ENCODE measurements at places on chromosomes 13 and 19.

GRCh38 chr19:27779954-27780353 lies 1433.0 kb downstream of the UQCRFS1 start:
- no peaks in the 10 kb centered on the region for H3K4me1 ChIP-seq
- H3K36me3 ChIP-seq = no peaks in the 10 kb centered on the region
- H3K27me3 ChIP-seq = no peaks in the 10 kb centered on the region
- H3K4me3 ChIP-seq = no peak overlapping the region
- no peak overlapping the region for H3K27ac ChIP-seq

DNA sequence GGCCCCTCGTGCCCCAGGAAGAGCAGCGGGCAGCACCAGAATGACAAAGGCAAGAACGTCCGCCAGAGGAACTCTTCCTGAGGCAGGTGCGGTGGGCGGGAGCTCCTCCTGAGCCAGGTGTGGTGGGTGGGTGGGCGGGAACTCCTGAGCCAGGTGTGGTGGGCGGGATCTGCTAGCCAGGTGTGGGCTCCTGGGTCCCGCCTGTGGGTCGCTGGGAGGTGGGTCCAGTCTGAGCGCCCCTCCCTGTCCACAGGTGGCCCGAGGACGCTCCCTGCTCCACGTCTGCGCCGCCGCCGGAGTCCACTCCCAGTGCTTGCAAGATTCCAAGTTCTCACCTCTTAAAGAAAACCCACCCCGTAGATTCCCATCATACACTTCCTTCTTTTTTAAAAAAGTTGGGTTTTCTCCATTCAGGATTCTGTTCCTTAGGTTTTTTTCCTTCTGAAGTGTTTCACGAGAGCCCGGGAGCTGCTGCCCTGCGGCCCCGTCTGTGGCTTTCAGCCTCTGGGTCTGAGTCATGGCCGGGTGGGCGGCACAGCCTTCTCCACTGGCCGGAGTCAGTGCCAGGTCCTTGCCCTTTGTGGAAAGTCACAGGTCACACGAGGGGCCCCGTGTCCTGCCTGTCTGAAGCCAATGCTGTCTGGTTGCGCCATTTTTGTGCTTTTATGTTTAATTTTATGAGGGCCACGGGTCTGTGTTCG lies 7.0 kb upstream of the HCN2 start:
- DNase-seq = no peak
- peaks cover 4% of the 10 kb centered on the region for H3K4me1 ChIP-seq
- H3K4me3 ChIP-seq = no peak overlapping the region
- H3K36me3 ChIP-seq = peaks cover 14% of the 10 kb centered on the region

- H3K4me3 ChIP-seq = no peak overlapping the region
- no peak for DNase-seq
- peaks cover 6% of the 10 kb centered on the region for H3K4me1 ChIP-seq
- peaks cover 5% of the 10 kb centered on the region for H3K27me3 ChIP-seq
- H3K36me3 ChIP-seq = no peaks in the 10 kb centered on the region
- no peak overlapping the region for H3K27ac ChIP-seq
Observed at GRCh38 chr19:33905937-33906577, 109.4 kb downstream of the KCTD15 start.

DNA sequence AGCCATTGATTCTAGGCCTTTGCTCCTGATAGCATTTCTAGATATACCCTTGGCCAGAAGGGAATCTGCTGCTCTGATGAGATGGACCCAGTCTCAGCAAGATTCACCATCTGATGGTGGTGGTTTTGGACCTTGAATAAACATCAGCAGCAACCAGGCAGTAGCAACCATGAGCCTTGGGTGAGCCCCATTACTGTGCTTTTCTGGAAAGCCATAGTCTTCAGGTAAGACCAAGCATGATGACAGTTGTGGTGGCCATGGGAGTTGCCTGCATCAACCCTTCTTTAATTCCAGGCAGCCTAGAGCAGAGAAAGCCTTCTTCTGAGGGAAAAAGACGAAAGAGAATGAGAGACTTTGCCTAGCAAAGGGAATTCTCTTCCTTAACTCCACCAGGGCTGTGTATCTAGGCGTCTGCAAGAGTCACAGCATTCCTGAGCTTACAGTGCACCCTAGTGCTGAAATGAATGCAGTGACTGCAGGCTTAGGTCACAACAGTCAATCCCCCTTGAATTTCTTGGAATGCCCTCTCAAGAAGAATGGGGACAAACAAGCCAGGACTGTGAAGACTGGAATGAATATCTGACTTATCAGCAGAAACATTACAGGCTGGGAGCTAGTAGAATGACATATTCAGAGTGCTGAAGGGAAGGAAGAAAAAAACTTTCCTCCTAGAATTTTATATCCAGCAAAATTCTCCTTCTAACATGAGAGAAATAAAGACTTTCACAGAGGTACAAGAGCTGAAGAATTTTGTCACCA lies 942.4 kb upstream of the PCDH20 start:
- H3K27me3 ChIP-seq = no peaks in the 10 kb centered on the region
- H3K36me3 ChIP-seq = no peaks in the 10 kb centered on the region
- no peak overlapping the region for H3K27ac ChIP-seq
- no peaks in the 10 kb centered on the region for H3K4me1 ChIP-seq

DNA sequence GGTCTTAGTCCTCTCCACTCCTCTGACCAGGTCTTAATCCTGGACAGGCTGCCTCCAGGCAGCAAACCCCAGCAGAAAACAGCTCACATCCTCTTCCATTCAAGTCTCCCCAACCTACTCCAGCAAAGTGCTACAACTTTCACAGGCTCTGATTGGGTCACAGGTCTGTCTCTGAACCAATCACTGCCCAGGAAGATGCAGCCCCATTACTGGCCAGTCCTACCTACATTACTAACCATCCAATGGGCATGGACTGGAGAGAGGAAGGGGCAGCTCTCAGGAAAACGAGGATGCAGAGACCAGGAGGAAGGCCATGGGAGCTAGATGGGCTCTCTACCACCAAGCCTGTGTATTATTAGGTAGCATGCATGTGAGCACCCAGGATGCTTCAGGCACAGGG lies 12.2 kb downstream of the MED26 start:
- H3K27me3 ChIP-seq = no peaks in the 10 kb centered on the region
- H3K27ac ChIP-seq = no peak overlapping the region
- H3K36me3 ChIP-seq = no peaks in the 10 kb centered on the region

GRCh38 chr19:50772476-50772875 lies 2.2 kb downstream of the GPR32 start:
- H3K4me3 ChIP-seq = no peak overlapping the region
- DNase-seq = no peak
- H3K27me3 ChIP-seq = peaks cover 3% of the 10 kb centered on the region
- H3K27ac ChIP-seq = no peak overlapping the region

DNA sequence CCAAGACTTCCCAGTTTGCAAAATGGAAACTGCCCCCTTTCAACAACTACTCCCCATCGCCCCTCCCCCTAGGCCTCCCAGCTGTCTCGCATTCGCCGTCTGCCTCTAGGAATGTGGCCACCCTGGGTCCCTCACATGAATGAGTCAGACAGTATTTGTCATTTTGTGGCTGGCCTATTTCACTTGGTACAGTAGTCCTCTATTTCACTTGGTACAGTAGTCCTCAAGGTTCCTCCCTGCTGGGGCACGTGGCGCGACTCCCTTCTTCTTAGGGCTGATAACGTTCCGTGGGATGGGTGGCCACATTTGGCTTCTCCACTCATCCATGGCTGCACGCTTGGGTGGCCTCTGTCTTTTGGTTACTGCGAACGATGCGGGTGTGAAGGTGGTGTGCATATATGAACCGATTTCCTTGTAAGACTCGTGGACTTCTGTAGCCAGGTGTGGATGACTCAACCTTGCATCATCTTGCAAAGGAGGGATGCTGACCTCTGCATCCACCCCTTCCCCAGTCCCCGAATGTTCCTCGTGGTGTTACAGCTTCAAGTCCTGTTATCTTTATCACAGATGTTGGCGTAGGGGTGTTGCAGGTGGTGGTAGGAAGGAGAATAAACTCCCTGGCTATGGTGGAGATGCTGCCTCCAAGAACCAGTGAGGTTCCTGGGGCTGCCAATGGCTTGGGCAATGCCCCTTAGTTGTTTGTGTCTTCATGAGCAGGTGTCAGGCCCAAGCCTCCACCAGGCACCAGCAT lies 112.1 kb upstream of the SOX1 start:
- no peak overlapping the region for H3K4me3 ChIP-seq
- H3K4me1 ChIP-seq = no peaks in the 10 kb centered on the region
- H3K36me3 ChIP-seq = no peaks in the 10 kb centered on the region
- H3K27me3 ChIP-seq = no peaks in the 10 kb centered on the region
- no peak overlapping the region for H3K27ac ChIP-seq

- DNase-seq = no peak
- no peaks in the 10 kb centered on the region for H3K4me1 ChIP-seq
- peaks cover 13% of the 10 kb centered on the region for H3K36me3 ChIP-seq
- H3K4me3 ChIP-seq = no peak overlapping the region
- H3K27ac ChIP-seq = no peak overlapping the region
Observed at GRCh38 chr13:113620036-113620796, 35.7 kb downstream of the TFDP1 start.

DNA sequence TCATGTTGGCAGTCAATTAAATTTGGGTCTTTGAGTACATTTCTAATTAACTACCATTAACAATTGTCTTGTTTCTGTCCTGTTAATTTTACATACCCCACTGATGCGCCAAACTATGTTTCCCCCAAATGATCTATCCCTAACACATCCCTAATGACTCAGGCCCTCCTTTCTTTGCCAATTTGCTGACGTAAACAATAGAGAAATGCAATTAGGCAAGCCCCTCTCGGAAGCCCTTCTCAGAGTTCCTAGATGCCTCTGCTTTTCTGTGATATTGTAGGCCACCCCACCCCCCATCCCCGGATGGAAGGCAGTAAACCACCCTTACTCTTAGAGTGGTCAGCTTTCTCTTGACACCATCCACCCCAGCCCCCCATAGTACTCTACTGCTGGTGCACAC lies 74.2 kb downstream of the FLT1 start:
- no peak overlapping the region for H3K27ac ChIP-seq
- DNase-seq = no peak
- no peak overlapping the region for H3K4me3 ChIP-seq
- H3K4me1 ChIP-seq = peaks cover 9% of the 10 kb centered on the region
- no peaks in the 10 kb centered on the region for H3K27me3 ChIP-seq
